ENCODE measurements at places on chromosomes 3 and 15.

GRCh38 chr3:128051459-128051836 lies 789 bp upstream of the SEC61A1 start:
- no peak for DNase-seq

GRCh38 chr3:48684054-48684349 lies 1.7 kb downstream of the NCKIPSD start:
- no peak for DNase-seq

DNA sequence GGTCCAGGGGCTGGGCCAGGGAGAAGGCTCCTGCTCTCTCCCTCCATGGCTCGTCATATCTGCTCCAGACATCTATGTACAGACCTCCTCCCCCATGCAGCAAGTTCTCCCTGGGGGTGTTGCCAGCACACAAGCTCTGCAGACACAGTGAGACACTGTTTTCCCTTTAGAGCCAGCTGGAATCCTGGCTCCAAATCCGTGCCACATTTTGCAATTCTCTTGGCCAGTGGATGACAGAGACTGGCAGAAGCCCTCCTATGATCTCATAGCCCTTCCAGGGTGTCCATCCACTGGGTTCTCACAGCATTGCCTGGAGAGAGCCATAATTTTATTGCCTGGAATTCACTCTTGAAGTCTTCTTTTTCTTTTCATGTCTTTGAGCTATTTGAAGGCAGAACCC lies 203.9 kb downstream of the TLE3 start:
- DNase-seq = no peak

DNA sequence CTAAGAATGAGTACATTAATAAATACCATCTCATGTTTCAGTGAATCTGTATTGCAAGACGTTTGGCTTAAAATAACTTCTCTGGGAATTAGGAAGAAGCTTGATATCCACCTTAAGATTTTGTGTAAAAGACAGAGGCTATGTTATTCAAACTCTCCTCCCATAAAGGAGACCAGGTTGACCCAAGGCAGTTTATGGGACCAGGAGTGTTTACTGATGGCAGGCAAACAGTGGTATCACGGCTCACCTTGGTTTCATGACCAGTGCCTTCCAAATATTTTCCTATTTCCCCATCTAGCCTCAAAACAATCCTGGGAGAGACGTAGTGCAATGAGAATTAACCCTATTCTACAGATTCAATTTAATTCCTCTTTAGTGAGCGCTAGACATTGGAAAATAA lies 90.2 kb upstream of the SNTN start:
- no peak for DNase-seq

GRCh38 chr3:52967398-52967797 lies 70.0 kb upstream of the STIMATE start:
- DNase-seq = no peak

DNA sequence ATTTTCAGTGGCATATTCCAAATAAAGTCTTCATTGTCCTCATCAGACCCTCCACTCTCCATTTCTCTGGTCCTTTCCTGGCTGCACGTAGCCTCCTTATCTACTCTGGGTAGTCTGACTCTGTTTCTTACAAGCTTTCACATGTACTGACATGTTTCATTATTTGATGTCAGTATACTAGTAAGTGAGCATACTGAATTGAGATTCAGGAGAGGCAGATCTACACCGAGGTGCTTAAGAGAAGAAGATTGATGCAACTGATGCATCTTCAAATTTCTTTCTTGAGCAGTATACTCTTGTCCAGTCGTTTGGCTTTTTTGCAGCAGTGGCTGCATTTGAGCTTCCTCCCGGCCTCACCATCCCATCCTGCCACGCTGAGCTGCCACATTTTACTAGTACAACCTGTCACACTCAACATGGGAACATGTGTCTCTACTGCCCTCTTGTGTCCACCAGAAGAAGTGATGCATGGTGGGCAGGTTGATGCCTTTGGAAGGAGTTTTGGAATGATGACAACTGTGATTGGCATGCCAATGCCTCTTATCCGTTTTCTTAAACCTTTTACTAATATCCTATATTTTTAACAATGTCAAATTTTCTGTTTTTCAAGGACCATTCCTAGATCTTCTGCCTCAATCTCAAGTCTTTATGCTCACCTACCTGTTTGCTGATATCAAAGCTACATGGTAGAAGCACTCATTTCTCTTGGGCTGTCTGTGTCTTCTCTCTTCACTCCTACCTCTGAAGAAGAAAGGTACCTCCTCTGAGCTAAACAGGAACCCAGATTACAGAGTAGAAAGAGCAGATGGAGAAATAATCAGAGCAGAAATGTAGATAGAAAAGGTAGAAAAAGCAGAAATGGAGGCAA lies 38.7 kb downstream of the GUCA1C start:
- DNase-seq = peak; percentile 79

GRCh38 chr15:43312378-43312777 lies 18.0 kb downstream of the LCMT2 start:
- DNase-seq = no peak

- no peak for DNase-seq
These were observed 330.5 kb upstream of the KCNMB2 start for GRCh38 chr3:178205740-178206139.

DNA sequence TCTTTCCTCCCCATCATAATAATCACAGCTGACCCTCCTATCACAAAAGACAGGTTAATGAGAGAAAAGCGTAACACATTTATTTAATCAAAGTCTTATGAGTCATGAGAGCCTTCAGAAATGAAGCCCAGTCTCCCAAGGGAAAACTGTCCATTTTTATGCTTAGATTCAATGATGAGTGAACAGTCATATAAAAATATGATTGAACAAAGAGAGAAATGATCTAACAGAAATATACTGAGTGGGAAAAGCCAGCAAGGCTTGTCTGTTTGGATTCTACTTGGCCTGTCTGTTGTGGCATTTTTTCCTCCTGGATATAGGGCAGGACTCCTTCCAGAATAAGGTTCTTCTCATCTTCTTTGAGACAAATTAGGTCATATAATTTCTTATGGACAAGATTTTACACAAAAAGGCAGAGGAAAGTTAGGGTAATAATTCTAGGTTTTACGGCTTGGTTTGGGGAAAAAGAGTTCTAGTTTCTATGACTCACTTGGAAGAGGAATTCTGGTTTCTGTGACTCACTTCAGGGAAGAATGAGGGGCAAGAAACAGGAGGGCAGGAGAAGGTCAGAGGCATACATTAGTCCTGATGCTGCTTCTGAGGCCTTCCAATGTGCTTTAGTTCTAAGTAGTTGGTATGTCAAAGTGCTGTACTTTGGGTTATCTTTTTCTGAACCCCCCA lies 534.2 kb downstream of the ZIC1 start:
- DNase-seq = no peak

- no peak for DNase-seq
These were observed 44.7 kb downstream of the CEP152 start for GRCh38 chr15:48766196-48766595.

GRCh38 chr3:161163297-161163696 lies 57.8 kb upstream of the NMD3 start:
- no peak for DNase-seq

- no peak for DNase-seq
These were observed 17.1 kb downstream of the LEKR1 start for GRCh38 chr3:156843071-156843808.

- DNase-seq = no peak
These were observed 51.0 kb upstream of the STT3B start for GRCh38 chr3:31481697-31482096.

DNA sequence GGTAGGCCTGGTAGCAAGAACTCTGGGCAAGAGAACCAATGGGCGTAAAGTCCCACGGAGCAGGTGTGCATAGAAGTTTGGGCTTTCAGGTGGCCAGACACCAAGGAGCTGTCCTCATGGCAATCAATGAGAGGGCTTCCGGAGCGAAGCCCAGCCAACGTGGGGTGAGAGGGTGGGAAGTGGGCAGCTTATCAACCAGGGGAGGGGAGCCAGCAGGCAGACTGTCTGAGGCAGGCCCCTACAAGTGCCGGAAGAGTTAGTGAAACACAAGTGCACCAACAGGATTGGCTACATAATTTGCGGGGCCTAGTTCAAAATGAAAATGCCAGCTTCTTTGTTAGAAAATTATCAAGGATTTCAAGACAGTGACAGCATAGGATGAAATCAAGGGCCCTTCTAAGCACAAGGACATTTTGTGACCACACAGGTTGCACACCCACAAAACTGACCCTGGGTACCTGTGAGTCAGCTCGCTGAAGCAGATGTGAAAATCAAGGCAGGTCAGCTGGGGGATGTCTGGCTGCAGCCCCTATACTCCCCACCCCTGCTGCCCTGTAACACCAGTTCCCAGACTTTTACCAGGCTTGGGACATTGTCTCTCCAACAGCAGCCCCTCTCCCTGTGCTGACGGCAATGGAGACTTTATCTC lies 102.1 kb upstream of the ETV5 start:
- DNase-seq = no peak

DNA sequence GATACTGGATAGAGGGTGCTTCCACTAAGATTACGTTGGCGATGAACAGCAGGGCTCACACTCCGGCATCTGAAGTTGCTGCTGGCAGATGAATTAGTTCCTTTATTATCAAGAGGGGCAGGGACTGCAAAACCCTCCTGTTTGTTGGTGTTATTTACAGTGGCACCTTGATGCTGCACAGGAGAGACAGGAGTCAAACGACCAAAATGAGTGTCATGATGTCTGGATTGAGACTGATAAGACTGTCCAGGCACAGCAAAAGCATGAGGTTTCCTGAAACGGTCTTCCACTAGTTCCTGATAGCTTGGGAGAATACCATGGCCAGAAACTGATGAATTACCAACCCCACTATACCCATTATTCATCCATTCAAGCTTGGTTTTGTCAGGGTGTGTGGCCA lies 100.8 kb upstream of the NEDD4 start:
- DNase-seq = no peak

- DNase-seq = no peak
These were observed 1.9 kb upstream of the BLOC1S6 start for GRCh38 chr15:45585069-45585791.

DNA sequence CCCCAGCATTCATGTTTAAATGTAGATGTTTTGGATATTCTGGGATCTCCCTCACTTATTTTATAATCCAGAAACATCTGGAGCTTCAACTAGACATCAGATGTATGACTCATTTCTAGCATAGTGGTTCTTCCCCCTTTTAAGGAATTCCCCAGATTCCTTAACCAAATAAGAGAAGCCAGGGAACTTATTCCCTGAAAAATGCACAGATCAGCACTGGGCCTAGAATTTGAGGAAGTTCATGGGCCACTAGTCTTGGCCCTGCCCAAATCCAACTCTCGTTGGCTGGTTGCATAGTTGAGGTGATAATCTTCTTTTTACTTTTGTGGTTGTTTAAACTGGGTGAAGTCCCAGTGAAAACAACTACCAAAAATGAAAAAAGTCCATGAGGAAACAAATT lies 20.4 kb downstream of the RARRES1 start:
- DNase-seq = no peak

DNA sequence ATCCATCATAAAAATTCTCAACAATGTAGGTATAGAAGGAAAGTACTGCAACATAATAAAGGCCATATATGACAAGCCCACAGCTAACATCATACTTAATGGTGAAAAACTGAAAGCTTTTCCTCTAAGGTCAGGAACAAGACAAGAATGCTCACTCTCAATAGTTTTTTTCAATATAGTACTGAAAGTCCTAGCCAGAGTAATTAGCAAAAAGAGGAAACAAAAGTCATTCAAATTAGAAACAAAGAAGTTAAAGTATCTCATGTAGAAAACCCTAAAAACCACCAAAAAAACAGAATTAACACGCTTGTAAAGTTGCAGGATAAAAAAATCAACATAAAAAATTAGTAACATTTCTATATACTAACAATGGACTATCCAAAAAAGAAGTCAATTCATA lies 61.8 kb downstream of the MYH15 start:
- no peak for DNase-seq

GRCh38 chr15:41928637-41929620 lies 35.1 kb upstream of the SPTBN5 start:
- no peak for DNase-seq

DNA sequence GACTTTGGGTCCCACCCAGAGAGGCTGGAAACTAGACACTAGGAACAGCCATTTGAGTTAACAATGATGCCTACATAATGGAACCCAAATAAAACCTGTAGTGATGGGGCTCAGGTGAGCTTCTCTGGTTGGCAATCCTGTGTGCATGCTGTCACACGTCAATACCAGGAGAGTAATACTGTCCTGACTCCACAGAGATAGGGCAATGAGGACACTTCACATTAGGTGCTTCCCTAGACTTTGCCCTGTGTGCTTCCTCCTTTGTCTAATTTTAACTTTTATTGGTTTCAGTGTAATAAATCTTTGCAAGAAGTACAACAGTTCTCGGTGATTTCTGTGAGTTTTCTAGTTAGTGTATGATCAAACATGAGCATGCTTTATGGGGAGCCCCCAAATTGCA lies 281.8 kb upstream of the ARRDC4 start:
- no peak for DNase-seq

GRCh38 chr15:35738370-35738769 lies 192.4 kb upstream of the DPH6 start:
- peak; percentile 33 for DNase-seq

DNA sequence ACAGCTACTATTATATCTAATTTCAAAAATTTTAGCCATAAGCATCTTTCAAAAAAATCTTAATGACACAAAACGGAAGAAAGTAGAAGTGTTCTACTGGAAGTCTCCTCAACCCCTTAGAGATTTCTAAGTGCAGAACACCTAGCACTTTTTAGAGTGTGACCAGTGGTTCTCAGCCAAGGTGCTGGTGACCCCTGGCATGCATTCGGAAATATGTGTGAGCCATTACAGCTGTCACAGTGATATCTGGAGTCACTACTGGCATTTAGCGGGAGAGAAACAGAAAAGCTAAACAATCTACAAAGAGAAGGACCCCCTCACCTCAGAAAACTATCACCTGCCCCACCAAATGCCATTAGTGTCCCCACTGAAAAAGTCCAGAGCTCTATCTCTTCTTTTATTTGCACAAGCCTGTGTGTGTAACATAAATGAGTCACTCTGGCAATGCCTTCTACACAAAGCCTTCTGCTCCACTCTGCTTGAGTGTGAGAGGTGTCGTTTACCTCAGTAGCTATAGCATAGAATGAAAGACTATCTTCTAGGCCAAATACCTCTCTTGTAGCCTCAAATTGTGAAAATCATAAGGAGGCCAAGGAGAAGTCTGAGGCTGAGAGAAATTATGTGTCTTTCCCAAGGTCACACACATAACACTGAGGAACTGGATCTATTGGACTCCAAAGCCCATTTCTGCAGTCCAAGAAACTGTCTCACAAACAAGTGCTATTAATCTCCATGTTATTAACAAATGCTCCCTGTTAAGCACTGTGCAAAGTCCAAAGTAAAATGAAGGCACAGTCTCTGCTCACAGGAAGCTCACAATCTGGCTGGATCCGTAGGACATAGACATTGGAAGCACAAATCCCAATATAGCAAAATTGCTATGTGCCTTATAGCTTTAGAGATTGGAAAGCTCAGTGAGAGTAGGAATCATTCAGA lies 28.5 kb upstream of the KCNMB2 start:
- no peak for DNase-seq

DNA sequence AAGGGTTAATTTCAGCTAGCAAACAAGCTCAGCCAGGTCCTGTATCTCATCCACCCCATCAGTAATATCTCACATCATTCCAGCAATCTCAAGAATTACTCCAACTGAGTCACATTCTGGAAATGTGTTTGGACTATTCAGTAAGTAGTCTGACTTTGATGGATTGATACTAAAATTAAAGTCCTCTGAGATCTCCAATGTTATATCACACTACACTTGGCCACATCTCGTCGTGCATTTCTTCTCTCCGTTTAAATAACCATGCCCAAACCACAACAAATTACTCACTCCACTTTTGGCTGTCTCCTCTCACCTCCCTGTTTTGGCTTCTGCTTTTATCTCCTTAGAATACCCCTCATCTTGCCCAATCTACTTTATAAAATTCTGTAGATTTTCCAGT lies 292.2 kb downstream of the PYDC2 start:
- DNase-seq = no peak
